Ecto neural progenitor cell (in vitro differentiated cells): ENCODE measurements at places on chromosomes 13 and 19.
A peak's percentile ranks its signal among the peaks of the same experiment; 100 is the strongest.

DNA sequence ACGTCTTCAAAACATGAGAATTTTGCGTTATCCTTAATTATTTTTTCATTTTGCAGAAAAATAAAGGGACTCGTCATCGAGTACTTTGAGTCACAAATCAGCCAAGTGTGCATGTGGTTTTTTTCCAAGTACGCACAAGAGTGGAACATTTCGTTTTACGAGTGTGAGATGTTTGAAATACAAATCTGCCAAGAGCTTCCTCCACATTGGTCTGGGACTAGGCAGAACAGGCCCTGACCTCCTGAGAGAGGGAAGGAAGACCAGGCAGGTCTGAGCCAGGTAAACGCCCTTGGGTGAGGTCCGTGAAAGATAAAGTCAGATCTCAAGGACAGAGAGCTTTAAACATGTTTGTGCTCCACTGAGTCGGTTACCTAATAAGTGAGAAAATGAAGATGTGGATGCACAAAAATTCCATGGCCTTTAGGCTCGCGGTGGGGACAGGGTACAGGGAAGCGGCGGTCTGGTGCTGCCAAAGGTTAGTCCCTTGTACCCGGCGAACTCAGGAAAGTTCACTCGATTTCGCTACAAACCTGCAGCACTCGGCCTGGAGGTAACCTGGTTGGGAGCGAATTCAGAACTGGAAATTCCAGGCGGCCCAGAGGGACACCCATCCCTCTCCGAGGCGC lies 473 bp upstream of the ITM2B start:
- no peak for DNase-seq

DNA sequence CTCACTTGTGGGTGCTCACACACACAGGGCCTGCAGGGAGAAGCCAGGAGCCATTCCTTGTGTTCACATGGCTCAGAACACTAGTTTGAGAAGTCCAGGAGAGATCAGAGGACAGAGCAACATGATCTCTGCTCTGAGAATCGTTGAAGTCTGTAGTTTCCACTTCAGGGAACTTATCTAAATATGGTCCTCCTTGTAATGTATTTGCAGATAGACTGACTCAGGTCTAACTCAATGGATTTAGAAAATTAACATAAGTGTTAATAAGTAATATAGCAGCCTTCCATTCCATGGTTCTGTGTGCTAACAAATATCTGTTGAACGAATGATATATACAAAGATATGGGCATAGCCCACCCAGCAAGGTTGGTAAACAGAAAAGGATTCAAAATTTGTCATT lies 119.8 kb upstream of the STARD13 start:
- no peak for DNase-seq

DNA sequence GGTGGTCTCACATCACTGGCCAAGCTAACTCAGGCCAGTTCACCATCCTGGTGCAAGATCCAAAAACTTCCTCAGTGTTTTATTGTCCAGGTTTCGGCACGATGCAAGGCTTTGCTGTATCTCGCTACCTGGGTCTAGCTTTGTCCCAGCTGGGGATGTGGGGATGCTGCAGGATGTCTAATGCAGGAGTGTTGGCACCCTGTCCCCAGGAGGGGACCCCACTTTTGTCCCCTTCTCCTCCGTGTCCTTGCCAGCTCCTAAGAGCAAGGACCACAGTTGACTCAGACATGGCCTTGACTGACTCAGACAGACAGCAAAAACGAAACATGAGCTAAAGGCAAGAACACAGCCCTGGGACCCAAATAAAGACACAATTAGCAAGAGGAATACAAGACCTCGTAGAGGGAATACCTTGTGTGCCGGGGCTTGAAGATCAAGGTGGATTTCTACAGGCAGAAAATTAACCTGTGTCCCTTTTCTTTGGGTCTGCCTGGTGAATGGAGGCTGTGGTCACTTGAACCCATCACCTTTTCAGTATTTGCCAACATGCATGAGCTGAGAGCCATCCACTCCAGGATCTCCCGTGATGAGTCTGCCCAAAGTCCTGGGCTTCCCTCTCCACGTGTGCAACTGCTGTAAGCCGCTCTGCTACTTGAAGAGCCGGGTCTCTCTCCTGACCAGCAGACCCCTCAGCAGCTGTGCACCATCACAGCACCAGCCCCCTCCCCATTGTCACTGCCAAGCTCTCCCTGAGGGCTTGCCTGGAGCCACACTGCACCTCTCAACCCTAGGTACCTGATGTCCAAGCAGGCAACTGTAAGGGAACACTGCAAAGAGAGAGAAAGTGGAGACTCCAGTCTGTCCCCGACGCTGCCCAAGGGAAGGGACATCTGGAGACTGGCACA lies 149.5 kb upstream of the ZNF507 start:
- DNase-seq = peak; percentile 13

- DNase-seq = peak; percentile 19
Observed at GRCh38 chr19:31511098-31511497, 161.9 kb upstream of the TSHZ3 start.

- DNase-seq = peak; percentile 54
Observed at GRCh38 chr19:52190487-52191293, 838 bp downstream of the PPP2R1A start.

DNA sequence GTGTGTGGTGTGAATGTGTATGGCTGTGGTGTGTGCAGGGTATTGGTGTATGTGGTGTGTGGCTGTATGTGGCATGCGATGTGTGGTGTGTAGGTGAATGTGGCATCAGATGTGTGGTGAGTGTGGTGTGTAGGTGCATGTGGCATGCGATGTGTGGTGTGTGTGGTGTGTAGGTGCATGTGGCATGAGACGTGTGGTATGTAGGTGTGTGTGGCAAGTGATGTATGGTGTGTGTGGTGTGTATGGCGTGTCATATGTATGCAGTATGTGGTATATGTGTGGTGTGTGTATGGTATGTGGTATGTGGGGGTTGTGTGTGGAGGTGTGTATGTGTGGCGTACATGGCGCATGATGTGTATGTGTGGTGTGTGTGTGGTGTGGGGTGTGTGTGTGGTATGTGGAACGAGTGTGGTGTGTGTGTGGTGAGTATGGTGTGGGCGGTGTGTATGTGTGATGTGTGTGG lies 63.4 kb downstream of the PEPD start:
- DNase-seq = no peak

- no peak for DNase-seq
Observed at GRCh38 chr13:108674771-108675170, 45.4 kb downstream of the MYO16 start.

DNA sequence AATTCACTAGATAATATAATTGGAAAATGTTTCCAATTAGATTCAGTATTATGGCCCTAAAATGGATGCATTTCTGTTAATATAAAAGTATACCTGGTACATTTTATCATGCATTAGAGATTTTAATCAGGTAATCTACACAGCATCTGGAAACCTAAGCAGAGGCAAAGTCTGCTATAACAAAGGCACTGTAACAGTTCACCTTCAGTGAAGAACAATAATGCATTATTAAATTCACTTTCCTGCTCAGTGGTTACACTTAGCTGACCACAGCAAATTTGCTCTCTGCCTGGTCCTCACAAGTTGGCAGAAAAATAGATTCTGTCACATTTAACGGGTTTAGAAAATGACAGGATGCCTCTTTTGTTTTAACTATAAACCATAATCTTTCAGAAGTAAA lies 326.9 kb downstream of the DACH1 start:
- DNase-seq = no peak

DNA sequence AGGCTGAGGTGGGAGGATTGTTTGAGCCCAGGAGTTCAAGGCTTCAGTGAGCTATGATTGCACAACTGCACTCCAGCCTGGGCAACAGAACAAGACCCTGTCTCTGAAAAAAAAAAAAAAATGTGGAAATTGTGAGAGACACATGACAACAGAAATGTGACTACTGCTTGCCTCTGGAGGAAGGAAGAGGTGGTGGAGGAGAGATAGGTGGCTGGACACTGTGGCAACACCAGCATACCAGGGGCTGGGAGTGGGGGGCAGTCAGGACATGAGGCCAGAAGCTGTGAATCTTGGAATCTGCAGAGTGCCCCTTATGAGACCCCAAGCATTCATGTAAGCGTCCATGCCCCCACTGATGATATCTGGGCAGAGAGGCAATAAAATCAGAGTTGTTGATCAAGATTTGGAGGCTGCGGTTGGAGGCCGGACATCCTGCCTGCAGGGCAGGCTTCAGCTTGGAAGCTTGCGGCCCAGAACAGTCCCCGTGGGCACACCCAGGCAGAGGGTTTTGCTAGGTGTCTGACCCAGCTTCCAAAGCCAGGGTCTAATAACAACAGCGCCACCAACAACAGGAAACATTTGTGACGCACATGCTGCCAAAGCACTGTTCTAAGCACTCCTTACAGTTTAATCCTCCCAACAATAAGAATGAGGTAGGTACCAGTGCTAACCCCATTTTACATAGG lies 16.9 kb downstream of the FAM187B start:
- no peak for DNase-seq
